ENCODE measurements at places on chromosomes 12 and 14.

GRCh38 chr12:80946591-80946990, 8.9 kb upstream of the LIN7A start:
- no peak for DNase-seq

- DNase-seq, result no peak
Observed at GRCh38 chr14:59182641-59183040, 5.8 kb upstream of the DAAM1 start.

DNA sequence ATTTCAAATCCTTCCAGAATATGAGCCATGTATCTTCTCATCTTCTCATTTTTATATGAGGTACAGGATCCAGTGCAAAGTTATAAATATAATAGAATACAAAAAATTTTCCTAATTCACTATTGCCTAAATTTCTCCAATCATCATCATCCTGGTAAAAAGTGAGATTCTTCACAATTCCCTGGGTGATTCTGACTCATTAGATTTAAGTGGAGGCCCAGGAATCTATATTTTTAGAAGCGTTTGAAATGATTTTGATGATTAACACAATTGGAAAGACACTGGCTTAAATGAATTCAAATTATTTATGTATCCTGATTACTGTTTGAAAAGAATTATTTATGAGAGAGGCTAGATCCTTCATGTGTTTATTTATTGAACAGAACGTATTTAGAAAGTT, 380.3 kb upstream of the PDE3A start:
- no peak for DNase-seq

DNA sequence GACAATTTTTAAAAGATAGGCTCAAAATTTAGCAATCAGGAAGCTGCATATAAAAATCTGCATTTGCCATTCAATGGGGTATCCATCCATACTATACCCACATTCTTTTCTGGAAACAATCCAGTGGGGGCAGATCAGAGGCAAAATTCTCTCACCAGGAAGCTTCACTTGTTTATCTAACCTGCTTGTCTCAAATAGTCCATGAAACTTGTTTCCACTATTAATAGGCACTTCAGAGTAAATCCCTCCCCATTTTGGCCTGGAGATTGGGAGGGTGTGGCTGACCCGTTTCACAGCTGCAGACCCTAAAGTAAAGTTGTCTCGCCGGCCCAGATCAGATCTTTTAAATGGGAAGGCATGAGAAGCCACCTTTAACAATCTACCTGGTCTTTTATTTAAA, 139.4 kb upstream of the CPNE8 start:
- no peak for DNase-seq

GRCh38 chr12:12845794-12846243, 32.7 kb downstream of the DDX47 start:
- no peak for DNase-seq

DNA sequence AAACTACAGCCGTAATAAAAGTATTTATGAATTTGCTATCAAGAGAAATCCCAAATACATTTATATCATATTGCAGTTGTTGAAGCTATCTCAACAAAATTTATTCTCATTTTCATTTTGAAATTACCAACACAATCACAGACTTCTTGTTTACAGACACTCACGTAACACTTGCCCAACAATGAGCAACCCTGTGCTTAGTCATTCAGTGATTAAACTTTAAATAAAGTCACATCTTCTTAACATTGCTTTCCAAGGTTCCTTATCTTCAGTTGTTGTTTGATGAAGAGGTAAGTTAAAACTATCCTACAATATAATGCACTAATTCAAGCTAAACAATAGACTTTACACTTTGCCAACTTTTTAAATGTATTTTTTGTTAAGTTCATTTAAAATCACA, 601.8 kb downstream of the SLC16A7 start:
- DNase-seq, result no peak

GRCh38 chr12:19689226-19689625, 249.9 kb downstream of the AEBP2 start:
- no peak for DNase-seq

DNA sequence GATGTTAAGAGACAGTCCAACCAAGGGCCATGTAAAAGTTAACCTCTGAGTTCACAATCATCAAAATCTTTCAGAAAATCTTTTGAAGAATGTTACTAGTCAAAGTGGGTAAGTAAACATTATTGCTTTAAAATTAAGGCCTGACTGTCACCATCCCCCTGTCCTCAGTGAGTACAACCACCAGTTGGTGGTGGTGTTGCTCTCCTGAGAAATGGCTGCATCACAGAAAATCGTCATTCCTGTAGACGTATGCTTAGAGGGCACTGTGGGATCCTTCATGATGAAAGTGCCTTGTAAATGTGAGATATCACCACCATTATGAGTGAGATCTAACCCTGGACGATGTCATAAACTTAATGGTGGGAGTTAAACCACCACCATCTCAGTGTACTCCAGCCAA, 451.2 kb downstream of the RPS29 start:
- DNase-seq, result no peak

GRCh38 chr12:116306506-116306905, 29.0 kb upstream of the MED13L start:
- no peak for DNase-seq

DNA sequence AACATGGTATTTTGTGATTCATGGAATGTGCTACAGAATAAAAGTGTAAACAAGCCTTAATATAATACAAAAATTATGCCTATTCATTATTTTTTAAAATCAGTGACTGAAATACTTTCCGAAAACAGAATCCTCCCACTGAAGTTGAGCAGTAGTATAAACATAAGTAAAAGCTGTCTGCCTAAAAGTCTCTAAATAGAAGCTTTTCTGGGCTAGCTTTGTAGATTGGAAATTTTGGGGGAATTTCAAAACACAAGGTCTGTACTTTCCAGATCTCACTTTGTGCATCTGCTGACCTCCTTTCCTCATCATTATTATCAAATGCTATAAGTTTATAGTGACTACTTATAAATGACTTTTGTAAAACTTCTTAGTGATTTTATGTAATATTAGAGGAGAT, 80.4 kb upstream of the TRHDE start:
- no peak for DNase-seq

DNA sequence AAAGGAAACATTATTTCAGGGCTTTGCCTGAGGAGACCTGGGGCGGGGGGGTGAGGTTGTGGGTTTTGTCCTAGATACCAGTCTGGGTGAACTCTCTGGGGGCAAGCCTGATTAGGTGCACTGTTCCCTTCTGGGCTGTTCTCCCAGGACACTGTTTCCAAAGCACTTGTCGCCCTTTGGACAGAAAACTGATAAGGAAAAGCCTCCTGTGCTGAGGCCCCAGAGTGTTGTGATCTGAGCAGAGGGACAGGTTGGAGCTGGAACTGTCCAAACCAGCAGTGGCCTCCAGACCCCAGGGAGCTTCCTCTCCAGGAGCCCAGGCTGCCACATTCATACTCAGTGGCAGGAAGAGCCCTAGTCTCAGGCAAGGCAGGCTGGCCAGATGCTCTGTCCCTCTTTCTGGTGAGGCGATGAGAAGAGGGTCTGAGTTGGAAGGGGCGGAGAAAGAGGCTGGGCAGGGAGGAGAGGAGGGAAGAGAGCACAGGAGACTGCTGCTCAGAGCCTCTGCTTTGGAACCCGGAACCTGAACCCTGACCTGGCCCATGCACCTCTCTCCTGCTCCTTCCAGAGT, 1.9 kb downstream of the GALNT16 start:
- DNase-seq, result no peak

DNA sequence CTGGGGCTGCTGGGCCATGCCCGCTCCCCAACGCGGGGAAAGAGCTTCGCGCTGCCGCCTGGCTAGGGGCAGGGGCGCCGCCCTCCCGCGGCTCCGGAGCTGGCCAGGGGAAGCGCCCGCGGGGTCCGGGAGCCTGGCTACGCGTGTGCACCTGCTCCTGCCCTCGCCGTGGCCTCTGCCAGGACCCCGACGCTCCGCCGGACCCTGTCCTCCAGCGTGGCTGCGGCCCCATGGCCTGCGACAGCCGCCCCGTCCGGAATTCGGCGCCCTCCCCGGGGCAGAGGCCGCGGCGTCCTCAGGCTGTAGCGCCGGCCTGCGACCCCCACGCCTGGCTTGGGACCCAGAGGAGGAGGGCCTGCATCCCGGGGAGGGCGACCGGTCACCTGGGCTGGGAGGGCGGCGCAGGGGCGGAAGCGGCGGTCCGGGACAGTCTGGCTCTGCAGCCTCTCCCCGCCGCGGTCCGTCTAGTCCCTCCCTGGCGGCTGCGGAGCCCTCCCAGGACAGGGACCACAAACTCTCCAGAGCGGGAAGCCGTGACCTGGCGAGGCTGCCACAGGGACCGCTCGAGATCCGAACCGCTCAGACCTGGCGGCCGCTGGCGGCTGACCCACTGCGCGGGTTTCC, 85.6 kb downstream of the ALG10 start:
- no peak for DNase-seq

GRCh38 chr12:52552055-52552454, 890 bp downstream of the KRT71 start:
- DNase-seq, result no peak

- no peak for DNase-seq
Observed at GRCh38 chr12:51809193-51809592, 39.3 kb downstream of the FIGNL2 start.

GRCh38 chr12:32252199-32253073, 145.8 kb downstream of the BICD1 start:
- DNase-seq, result no peak

DNA sequence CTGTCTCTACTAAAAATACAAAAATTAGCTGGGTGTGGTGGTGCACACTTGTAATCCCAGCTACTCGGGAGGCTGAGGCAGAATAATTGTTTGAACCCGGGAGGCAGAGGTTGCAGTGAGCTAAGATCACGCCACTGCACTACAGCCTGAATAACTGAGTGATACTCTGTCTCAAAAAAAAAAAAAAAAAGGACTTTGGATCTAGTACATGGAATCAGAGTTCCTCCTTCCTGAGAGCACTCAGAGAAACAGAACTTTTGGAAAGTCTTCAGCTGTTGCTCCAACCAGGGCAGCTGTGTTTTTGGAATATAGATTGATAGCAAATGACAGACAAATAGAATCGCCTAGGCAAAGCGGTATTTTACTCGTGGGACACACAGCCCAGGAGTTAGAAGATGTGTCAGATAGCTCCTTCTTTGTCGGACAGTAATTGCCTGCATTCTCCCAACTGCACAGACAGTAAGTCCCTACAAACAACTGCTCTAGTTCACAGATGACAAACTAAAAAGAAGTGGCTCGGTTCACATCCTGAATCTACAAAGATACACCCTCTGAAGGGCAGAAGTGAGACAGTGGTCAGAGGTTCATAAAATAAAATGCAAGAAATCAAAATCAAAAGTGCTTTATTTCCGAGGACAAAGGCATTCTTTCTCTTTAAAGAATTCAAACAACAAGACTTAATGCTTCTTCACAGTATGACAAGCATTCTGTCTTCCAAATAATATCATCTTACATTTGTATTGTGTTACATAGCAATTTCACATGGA, 17.1 kb upstream of the NEK9 start:
- no peak for DNase-seq

GRCh38 chr12:66648033-66648735, 30.7 kb downstream of the GRIP1 start:
- no peak for DNase-seq

DNA sequence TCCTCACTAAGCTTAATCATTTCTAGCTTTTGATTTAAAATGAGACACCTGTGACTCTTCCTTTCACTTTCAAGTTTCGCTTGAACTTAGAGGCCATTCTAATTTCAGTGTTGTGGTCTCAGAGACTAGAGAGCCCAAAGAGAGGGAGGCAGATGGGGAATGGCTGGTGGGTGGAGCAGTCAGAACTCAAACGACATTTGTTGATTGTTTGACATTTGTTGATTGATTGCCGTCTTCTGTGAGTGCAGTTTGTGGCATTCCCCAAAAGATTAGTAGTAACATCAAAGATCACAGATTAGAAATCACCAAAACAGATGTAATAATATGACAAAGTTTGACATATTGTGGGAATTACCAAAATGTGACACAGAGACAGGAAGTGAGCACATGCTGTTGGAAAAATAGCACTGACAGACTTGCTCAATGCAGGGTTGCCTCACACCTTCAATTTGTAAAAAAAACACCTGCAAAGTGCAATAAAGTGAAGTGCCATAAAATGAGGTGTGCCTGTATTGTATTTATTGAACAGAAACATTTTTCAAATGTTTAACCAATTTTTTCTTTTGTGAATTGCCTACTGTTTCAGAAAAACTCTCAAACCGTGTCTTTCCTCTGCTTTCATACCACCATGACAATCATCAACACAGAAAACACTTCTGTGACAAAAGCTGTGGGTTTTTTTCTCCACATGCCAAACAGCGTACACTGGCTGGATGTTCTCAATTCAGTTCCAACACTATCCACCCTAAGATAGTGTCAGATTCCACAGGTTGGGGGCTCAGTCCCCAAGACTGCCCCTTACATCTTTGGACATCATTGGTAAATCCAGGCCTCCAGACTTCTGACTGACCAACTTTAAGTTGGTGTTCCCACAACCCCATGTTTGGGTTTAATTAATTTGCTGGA, 376.3 kb upstream of the RGS6 start:
- peak; percentile 11 for DNase-seq

- no peak for DNase-seq
Observed at GRCh38 chr12:30440826-30441602, 254.7 kb downstream of the IPO8 start.

DNA sequence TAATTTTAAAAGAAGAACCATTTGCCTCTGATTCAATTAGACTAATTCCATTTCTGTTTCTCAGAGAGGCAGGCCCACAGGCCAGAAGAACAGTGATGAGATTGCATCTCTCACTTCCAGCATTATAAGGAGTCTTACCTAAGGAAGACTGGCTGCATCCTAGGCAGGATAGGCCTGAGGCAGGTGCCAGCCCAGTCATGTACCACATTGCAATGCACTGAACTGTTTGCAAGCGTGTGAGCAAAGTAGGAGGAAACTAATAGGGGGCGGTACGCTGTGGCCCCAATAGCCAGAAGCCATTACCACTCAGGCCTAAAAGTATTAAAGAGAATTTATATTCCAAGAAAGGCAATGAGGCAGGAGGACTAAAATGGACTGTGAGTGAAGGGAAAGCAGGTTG, 12.1 kb upstream of the CNIH1 start:
- DNase-seq, result no peak

GRCh38 chr12:501722-502447, 42.1 kb downstream of the B4GALNT3 start:
- no peak for DNase-seq

GRCh38 chr12:33944703-33945437, 77.4 kb upstream of the ALG10 start:
- no peak for DNase-seq

DNA sequence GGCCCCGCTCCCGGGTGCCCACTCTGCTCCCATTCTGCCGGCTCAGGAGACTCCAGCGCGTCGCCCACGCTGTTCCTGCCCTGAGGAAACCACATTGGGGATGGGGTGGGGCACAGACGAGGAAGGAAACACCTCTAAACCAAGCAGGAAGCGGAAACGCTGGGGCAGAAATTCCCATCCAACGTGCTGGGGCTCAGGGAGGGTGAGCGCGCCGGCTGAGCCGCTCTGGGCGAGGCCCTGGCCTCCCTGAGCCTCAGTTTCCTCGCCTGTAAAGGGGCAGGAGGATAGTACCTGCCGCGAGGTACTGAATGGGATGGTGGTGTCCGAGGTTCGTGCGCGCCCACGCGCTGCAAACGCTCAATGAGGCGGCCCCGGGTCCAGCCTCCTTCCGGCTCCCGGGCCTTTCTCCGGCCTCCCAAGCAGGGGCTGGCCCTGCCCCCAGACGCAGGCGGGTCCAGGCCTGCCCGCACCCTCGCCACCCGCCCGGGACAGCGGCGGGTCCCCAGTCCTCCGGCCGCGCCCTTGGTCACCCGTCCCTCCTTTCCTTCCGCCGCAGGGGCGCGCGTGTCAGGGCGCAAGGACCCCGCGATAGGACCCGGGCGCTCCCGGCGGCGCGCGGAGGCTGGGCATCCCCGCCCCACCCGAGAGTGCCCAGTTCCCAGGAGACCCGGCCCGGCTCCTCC, 673 bp downstream of the BEGAIN start:
- DNase-seq, result no peak

GRCh38 chr14:70803321-70804310, 5.7 kb downstream of the MAP3K9 start:
- no peak for DNase-seq
